D341Med (cell line): ENCODE measurements at places on chromosomes 3 and 15.
A peak's percentile ranks its signal among the peaks of the same experiment; 100 is the strongest.

DNA sequence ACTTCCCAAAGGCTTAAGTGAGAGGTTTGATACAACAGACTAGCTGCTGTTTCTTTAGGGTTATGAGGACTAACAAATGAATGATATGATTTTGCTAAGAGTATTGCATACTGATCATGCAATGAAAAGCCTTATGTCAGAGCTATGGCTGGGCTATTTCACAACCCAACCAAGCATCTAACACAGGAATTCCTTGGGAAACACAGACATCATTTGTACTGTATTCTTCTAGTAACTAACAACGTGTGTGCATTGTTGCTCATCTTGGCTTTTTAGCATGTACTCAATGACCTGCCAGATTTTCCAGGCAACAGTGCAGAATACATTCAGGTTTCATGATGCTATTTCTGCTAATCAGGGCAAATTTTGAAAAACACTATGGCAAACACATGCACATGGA is 19.3 kb downstream of the PDZRN3 start:
- DNase-seq, result no peak

- DNase-seq, result peak; percentile 81
These were observed at the start of gene PAQR5 for GRCh38 chr15:69298697-69299441. Gene PAQR5 (plus strand): TSS chr15:69298912. CDS start chr15:69360081, 61,169 bp downstream.

DNA sequence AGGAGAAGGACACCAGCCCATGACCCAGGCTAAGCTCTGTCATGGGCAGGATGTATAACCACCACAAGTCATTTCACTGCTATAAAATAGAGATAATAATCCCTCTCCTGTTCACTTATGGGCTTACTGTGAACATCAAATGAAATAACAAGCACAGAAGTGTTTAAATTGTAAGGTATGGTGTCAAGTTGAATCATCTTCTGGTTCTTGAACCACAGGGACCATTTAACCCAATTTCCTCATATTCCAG is 44.3 kb upstream of the TLE3 start:
- DNase-seq, result no peak

- DNase-seq, result no peak
These were observed 316.7 kb upstream of the TBL1XR1 start for GRCh38 chr3:177513815-177514610.
